ENCODE measurements at places on chromosomes 6 and 20.

- no peak for DNase-seq
Observed at GRCh38 chr6:142322504-142323198, 20.8 kb downstream of the ADGRG6 start.

DNA sequence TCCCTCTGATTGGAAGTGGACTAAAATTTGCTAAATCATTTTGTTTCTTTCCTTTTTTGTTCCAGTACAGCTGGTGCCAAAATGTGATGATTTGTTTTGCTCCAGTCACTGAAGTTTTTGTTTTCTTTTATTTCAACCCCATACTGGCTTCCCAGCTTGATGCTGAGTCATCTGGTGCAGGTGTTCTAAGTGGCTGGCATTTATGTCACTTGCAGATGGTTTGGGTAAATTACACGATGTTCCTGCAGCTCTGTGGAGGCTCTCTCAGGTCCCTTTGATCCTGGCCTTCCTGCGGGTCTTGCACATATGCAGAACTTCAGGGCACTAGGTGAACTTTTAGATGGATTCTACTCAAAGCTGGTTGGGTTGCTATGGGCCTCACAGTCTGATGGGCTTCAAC lies 577.7 kb downstream of the HAO1 start:
- no peak for DNase-seq

- DNase-seq, result no peak
Observed at GRCh38 chr20:2122936-2123335, 21.3 kb downstream of the STK35 start.

DNA sequence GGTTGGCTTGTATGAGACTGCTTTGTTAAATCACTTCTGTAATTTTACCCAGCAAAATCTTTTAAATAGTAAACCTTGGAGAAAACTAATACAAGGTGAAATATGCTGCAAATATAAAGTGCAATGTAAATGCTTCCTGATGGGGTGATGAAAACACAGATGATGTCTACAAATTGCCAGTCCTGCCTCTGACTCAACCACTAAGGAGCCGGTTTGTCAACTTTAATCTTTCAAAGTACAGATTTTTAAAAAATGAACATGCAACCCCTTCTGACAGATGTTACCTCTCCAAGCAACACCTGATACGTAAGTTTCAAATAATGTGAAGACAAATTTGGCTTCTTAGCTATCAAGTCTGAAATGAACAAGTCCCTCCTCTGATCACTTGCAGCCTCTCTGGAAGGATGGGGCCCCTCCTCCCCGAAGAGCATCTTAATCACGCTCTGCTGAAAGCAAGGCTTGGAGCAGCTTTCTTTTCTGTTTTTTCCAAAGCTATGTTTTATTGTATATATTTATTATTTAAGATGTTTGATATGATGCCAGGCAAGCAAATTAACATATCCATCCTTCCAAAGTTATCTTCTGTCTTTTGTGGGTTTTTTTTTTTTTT lies 196.0 kb downstream of the MYLK4 start:
- DNase-seq, result no peak

GRCh38 chr6:11232770-11233626 lies 530 bp upstream of the NEDD9 start:
- DNase-seq, result peak; percentile 12

- peak; percentile 54 for DNase-seq
Observed at GRCh38 chr6:38973178-38974057, 75.2 kb upstream of the GLP1R start.

DNA sequence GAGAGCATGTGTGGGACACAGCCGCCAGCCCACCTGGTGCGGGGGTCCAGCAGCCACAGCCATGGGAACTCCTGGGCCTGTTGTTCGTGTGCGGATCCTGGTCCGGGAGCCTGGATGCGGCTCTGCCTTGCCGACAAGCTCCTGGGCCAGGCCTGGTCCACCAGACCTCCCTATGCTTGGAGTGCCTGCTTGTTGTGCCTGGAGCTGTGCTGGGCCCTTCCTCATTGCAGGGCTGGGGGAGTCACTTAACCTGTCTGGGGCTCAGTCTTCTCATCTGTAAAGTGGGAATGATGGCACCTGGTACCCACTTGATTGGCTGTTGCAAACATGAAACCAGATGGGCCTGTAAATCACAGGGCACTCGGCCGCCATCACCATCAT lies 2.6 kb upstream of the OSBPL2 start:
- no peak for DNase-seq

- DNase-seq, result no peak
Observed at GRCh38 chr6:134910593-134910935, 39.3 kb downstream of the ALDH8A1 start.

DNA sequence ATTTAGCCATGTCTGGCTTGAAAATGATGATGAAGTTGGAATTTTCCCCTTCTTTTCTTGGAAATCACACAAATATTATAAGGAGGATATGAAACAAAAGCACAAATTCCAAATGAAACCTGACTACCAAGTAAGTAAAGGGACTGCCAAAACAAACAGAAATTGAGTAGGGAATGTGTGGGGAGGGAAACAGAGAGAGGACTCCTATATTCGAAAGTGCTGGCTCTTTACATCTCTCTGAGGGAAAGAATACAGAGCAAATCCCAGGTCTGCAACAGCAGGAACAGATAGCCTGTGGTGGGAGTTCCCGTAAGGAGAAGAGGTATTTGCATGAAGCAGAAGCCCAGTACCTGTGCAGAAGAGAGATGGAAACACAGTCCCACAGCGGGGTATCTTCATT lies 583.7 kb downstream of the EPM2A start:
- DNase-seq, result no peak

DNA sequence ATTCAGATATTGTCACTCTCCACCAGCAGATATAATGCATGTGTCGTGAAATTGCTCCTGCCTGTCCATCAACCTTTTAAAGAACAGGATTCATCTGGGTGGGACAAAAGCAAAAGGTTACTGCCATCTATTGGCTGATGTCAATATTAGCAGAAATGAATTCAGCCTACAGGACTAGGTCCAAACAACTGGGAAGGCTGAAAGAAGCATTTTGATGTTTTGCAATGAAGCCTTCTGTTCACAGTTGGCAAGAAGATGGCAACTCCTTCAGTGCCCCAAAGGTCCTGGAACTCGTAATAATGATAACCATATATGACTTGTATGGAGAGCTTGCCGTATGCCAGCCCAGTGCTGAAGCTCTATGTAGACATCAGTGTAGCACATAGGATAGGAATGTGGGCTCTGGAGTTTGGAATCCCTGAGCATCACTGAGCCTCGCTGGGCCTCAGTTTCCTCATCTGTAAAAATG lies 7.5 kb downstream of the BCAS1 start:
- peak; percentile 56 for DNase-seq

DNA sequence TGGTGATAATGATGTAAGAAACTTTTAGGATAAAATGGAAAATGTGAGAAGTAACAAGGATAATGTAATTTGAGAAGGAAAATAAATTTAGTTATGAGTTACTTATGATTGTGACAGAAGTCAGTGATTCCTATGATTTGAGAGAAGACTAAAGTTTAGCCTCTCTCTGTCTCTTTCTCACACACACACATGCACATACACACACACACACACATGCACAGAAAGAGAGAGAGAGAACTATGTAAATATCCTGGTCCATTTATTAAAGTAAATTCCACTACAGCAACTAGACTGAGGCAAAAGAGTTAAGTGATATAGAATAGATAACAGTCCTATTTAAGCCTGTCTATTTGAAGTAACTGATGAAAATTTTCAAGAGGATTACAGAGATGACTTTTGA lies 375.2 kb downstream of the CD109 start:
- no peak for DNase-seq
